Progenitor cell of endocrine pancreas (in vitro differentiated cells): ENCODE measurements at places on chromosomes 11 and 22. TPM values are rescaled to one million over a fixed set of nuclear protein-coding genes. Genes with fewer than 3 reads are reported as not detected.

DNA sequence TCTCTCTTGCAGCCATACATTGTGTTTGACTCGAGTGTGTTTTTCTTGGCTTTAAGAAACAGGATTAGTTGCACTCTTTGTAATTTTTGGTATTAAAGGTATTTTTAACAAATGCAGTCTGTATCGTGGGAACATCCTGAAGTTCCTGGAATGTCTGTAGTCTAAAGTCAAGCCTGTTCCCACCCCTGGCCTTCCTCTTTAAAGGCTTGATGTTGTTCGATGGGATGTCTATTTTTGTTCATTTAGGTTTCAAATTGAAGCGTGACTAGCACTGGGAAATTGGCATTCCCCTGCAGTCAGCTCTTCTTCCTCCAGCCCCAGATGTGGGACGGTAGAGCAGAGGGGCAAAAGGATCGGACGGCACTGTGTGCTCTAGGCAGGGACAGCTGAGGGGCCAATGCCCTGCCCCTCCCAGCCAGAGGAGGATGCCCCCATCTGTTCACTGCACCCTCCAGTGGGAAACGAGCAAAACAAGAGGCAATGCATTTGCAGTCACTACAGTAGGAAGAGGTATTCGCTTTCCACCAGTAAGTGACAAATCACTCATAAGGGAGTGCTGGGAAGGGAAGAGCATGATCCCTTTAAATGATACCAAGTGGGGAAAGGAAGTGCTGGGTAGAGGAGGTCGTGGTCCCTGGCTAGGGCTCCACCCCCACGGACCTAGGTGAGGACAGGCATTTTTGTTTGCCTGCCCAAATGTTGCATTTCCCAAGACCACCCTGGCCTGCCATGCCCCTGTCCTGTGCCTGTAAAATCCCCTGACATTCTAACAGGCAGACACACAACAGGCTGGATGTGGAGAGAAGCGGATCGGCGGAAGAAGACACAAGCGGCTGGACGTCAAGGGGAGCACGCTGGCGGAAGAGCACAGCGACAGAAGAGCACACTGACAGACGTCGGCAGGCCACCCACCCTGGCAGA lies 47.4 kb upstream of the SEPTIN5 start:
- no peak for DNase-seq

Gene ATP5MG
- 189 and 192 TPM in 2 replicates for total RNA-seq

Gene MDK
- 1,921 and 2,040 TPM in 2 replicates for total RNA-seq

DNA sequence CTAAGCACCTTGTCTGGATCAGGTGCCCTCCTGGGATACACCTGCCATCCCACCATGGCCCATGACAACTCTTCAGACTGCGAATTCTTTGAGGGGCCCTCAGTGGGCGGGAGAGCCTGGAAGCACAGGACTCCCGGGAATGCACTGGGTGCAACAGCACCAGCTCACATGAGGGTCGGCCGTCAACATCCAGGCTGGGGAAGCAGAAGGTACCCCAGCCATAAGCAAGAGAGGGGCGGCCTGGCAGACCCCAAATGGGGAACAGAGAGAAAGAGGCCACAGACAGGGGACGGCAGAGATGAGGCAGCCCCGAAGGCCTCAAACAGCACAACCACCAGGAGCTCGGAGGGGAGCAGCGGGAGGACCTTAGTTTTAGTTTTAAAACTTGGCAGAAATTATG lies 94.4 kb downstream of the PHF21B start:
- no peak for DNase-seq

- DNase-seq, result no peak
Observed at GRCh38 chr11:1277936-1278512, 31.4 kb downstream of the TOLLIP start.

- peak; percentile 67 for DNase-seq
Observed at GRCh38 chr22:46122511-46122971, 27.8 kb upstream of the PPARA start.

Gene ELFN2
- 0.36 and 0.44 TPM in 2 replicates for total RNA-seq

Gene CASP1
- total RNA-seq, result not detected in 2 replicates

GRCh38 chr22:45769569-45770210 lies 98.1 kb downstream of the ATXN10 start:
- no peak for DNase-seq

- DNase-seq, result no peak
Observed at GRCh38 chr22:32926600-32926999, 125.1 kb downstream of the TIMP3 start.

GRCh38 chr11:64216879-64217278 lies 9.1 kb downstream of the TRPT1 start:
- DNase-seq, result no peak

DNA sequence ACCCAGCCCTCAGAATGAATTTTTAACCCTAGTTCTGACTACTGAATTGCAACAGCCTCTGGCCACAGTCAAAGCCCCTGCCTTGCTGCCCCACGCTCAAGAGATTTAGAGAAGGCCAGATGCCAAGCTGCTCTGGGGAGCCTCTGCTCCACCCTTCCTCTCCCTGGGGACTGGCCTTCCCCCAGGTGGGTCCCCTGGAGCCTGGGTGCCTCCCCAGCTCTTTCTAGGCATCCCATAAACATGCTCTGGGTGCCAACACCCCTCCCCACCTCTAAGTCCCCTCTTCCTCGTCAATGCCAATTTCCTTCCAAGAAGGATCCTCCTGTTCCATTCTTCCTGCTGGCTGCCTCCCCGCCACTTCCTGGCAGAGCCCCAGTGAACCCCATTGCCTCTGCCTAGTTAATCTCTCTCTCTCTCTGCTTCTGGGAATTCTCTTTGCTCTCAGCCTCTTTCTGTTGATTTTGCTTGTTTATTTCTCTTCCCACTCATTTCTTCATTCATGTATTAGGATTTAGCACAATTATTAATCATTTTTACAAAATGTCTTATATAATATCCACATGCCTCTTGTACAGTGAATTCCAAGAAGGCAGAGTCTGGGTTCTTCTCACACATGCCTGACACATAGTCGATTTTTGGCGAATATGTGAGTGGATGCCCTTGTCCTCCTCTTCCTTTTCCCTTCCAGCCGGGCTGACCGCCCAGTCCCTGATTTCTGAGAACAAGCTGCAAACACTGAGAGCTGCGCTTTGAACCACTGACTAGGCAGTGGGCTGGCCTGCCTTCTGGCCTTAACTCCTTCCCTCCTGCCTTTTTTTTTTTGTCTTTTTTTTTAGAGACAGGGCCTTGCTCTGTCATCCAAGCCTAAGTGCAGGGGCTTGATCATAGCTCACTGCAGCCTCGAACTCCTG lies 17.5 kb downstream of the UQCR10 start:
- no peak for DNase-seq

DNA sequence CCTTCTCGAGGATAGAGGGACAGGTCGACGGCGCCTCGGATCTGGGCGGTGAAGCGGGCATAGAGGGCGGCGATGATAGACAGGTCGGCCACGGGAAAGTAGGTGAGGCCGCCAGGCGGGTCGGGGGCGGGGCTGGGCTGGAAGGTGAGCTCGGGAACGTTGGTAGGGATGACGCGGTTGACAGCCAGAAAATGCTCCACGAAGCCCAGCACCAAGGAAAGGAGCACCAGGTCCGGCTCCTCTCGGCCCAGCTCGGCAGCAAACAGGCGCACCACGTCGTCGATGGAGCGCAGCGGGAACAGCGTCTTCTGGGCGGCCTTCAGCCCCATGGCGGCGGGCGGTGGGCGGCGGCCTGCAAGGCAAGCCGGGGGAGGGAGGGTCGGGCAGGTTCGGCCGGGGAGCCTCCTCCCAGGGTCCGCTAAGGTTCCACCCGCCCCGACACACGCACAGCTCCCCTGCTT lies 540 bp downstream of the MEN1 start:
- DNase-seq, result peak; percentile 33

Gene RTN4RL2
- 1.9 and 2.1 TPM in 2 replicates for total RNA-seq

DNA sequence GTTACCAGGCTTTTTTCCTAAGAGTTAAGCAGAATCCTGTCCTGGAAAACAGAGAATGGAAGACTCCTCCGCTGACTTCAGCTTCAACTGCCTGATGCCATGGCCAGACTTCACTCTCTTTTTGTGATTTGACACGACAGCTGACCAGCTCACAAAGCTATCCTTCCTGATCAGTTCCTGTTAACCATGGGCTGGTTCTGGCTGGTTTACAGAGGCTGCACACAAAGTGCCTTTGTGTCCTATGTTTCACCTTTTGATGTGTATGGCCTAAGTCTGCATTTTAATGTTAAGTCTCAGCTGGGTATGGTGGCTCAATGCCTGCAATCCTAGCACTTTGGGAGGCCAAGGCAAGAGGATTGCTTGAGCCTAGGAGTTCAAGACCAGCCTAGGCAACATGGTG lies 11.1 kb downstream of the FOLR3 start:
- no peak for DNase-seq

- no peak for DNase-seq
Observed at GRCh38 chr22:36369922-36370791, 17.6 kb downstream of the MYH9 start.

GRCh38 chr11:122732342-122733315 lies 77.1 kb downstream of the UBASH3B start:
- DNase-seq, result no peak

DNA sequence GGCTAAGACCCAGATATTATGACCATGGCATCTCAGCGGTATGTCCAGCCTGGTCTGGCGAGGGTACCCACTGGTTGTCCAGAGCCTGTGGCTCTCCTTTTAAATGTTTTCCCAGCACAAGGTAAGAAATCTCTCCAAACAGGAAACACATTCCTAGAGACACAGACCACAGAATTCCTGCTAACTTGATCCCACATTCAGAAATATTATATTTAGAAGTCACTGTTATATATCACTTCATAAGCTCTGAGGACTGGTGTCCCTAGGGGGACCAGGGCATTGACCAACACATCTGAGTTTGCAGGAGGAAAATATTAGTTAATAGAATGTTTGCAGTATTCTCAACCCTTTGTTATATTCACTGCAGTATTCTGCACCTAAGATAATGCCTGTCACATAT lies 23.1 kb downstream of the TMPRSS13 start:
- no peak for DNase-seq

DNA sequence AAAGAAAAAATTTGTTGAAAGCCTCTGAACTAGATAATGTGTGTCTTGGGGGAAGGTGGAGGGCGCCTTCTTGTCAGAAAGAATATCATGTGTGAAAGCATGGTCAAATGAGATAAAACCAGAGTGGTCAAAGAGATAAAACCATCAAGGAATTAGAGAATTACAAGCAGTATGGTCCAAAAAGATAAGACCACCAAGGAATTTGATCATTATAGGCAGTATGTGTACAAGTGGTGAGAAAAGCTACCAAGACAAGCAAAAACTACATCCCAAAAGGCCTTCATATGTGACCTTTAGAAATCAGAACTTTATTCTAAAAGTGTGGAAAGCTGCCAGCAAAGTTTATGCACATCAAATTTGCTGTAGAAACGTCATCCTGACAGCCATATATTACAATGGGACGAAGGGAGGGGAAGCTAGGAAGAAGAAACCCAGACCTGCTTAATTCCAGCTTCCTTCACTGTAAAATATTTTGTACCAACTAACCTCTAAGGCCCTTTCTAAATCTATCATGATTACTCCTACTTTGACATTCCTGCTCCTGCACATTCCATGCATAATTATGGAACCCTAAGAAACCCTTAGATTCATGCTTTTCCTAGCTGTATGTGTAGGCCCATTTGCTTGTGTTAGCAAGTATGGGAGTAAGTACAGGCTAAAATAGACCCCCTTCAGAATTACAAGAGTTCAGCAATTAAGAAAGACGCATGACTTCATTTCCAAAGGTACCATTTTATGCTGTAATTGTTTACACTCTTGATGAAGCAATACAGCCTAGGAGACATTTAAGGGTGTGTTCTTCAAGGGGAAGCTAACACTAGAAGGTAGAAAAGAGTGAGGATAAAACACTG lies 51.6 kb downstream of the LGR4 start:
- DNase-seq, result no peak

DNA sequence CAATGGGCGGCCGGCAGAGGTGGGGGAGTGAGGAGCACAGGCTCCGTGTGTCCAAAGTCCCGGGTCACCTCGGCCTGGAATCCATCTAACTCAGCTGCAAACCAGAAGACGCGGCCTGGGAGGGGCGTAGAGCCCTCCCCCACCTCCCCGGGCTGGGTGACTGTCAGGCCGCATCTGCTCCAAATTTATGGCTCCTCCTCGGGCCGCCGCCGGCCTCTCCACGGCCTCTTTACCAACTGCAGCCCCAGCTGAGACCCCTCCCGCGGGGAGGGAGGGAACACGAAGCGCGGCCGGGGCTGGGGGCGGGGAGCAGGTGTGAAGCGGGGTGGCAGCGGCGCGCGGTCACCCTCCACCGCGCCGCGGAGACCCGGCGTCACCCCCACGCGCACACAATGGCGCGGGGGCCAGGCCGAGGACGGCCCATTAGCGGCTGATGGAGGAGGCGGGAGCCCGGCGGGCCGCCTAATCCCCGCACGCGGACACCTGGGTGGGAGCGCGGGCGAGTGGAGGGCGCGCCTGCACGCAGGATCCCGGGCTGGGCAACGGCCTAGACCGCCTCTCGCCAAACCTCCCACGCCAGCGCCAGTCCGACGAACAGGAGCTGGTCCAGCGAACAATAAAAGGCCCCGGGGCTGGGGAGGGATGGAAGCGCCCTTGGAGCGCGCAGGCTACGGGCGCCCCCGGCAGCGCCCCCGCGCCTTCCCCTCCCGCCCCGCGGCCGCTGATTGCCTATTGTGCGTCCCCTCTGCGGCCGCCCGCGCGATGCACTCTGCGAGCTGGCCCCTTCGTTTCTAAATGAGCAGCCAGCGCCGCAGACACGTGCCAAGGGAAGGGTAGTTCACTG lies 25.9 kb upstream of the ROBO3 start:
- DNase-seq, result no peak

DNA sequence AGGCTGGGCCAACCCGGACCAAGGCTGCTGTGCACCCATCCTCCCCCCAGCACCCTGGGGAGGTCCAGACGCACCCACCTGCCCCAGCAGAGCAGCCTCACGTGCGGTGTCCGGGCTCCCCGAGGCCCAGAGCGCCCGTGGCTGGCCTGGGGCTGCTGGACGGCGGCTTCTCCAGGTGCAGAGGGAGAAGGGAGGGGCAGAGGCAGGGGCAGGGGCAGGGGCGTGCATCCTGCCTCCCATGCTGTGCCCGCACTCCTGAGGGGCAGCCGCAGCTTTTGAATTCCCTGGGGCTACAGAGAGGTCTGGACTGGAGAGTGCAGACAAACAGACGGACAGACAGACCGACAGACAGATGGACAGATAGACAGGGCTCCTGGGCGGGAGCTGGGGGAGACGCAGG lies 83.6 kb upstream of the PRR5 start:
- no peak for DNase-seq

DNA sequence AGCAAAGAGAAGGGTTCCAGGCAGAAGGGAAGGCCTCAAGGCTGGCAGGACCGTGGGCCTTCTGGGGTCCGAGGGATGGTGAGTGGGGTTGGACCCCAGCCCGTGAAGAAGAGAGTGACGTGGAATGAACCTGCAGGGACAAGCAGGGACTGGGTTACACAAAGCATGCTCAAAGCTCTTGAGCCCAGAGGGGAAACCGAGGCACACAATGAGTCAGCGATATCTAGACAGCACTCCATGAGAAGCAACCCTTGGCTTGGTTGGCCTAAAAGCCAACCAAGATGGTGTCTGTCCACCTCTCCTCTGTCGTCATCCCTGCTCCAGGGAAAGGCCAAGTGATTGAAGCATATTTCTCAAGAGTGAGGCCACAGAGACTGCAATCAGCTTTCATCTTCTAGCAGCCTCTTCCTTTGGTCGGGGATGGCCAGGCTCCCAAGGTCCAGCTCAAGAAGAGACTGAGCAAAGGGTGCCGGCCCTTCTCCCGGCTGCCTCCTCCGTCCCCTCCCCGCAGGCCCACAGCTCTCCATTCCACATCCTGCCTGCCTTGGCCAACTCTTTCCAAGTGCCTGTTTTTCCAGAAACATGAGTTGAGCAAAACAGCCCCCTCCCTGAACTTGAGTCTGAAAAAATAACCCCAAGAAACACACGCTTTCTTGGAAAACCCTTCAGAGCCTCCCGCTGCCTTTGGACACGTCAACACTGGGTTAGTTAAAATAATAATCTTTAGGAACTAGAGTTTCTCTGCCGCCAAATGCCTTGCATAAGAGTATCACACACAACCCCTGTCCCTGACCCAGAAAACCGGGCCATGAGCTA lies 556.6 kb downstream of the MIAT start:
- no peak for DNase-seq
